ENCODE measurements at places on chromosomes 13 and 19.

DNA sequence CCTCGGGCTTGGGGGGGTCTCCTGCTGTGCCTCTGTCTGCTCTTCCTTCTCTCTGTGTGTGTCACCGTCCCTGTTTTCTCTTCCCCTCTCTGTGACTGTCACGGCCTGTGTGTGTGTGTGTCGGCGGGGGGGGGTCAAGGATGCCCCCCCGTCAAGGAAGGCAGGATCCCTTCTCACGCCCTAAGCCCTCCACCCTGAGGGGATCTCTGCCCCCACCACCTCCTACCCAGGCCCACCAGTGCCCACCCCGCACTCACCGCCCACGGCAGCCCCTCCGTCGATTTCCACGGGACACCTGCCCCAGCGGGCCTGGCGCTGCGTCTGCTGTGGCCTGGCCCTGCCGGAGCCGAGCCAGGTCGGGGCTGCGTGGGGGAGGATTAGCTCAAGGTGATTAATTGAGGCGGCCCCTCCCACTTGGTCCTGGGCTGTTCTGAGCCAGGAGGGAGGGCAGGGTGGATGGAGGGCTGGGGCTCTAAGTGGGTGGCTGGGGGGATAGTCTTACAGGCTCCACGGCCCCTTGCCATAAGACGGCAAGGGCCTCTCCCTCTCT is at the start of gene RAX2:
Gene RAX2 (minus strand): TSS at position 323 of the 550 bp plus-strand sequence. CDS start 486 bp downstream, outside the sequence.
- no peak for DNase-seq

DNA sequence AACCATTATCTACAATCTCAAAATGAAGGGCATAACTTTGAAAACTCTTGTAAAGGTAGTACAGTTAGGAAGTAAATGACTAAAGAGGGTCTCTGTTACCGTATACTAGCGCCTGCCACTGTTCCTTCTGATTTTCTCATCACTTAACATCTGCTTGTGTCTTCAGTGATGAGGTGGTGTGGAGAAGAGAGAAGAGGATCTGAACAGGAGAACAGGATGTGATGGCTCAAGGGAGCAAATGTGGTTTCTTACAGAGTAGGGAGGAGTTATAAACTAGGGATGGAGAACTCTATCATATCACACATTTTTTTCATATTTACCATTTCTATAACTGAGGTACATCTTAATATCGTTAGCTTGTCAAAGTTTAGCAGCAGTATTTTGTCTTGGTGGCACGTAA is 1.1 kb downstream of the KCTD4 start:
- no peak for DNase-seq

DNA sequence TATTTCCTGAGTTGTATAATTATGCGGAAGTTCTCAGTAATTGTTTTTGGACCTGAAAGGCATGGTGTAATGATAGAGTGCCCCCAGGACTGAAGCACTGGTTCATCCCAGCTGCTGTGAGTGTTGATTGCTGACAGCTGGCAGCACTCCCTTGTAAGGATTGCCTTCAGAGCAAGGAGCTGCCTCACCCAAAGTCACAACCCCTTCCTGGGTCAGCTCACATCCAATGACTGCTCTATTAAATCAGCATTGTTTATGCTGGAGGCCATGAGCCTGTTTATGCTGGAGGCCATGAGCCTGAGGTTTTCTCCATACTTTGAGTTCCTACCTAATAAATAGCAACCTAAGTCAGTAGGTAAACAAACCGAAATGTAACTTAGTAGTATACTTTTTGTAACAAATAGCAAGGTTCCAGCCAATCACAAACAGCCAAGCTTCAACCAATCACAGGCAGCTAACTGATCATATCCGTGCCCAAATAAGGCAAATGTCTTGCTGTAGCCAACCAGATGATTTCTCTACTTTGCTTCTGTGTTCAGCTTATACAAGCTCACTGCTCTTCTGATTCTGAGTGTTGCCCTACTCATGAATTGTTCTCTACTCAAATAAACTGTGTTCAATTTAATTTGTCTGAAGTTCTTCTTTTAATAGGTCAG is 11.7 kb upstream of the SPACA6 start:
- DNase-seq = no peak

DNA sequence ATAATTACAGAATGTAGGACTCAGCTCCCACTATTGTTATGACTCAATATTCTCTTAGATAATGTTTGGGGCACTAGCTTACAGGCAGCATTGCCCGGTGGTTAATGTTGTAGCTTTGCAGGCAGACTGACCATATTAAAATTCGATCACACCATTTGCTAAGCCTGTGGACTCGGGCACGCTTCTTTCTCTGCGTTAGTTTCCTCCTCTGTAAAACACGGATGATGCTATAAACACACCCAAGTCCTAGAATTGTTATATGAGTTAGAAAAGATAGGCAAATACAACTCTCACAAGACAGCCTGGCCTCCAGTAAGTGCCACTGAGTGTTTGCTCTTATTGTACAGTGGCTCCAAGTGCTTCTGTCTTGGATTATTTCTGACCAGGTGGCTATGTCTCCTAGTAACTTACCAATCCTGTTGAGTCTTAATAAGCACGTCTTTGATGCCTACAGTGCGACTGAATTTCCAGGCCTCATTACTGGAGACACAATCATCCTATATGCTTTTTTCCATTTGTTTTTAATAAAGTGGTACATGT is 50.0 kb upstream of the ALOX5AP start:
- no peak for DNase-seq

DNA sequence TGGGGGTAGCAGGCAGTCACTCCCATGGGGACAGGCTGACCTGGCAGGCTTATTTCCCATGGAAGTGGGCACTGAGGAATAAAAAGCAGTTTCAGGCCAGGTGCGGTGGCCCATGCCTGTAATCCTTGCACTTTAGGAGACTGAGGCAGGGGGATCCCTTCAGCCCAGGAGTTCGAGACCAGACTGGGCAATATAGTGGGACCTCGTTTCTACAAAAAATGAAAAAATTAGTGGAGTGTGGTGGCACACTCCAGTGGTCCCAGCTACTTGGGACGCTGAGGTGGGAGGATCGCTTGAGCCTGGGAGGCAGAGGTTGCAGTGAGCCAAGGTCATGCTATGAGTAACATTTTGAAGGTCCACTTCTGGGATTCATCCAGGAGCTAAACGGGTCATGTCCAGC is 6.0 kb downstream of the GJB2 start:
- DNase-seq = no peak

DNA sequence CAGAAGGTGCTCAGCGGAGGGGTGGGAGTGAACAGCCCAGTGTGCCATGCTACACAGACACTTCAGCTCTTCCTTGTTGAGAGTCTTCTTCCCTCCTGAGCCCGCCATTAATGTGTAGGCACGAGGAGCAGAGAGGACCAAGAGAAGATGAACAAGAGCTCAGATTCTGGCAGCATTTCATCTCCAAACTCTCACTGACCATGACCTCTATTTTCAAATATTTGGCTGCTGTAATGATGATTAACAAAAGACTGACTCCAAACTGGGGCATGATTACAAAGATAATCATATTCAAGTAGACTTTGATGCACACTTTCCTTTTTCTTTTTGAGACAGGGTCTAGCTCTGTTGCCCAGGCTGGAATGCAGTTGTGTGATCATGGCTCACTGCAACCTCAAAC is 236.5 kb downstream of the DCLK1 start:
- no peak for DNase-seq

DNA sequence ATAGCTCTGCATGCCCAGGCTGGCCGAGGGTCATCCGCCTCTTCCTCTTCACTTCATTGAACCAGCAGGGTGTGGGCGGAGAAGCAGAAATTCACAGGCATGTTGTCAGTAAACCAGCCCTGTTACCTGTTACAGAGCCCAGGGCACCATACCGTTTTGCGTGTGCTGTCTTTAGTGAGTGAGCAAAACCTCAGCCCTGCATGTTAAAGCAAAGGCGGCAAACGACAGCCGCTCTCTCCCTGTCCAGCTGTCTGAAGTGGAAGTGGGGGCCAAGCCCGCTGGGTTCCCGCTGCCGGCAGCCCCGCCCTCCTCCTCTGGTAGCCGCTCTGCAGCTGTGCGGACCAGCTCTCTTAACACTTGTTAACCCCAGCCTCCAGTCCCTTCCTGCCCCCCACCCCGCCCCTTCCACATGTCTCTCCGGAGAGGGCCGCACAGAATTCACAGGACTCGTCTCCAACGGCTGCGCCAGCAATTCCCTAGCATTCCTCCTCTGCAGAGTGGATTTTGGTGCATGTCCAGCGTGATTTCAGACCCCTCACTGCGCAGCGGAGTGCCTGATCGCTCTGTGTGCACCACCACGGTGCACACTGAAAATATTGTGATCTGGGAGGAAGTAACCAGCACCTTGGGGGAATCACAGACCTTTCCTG is 12.7 kb downstream of the KLHL26 start:
- DNase-seq = no peak

- no peak for DNase-seq
Measured at GRCh38 chr13:26943748-26944147, 183.2 kb upstream of the GPR12 start.

- no peak for DNase-seq
Measured at GRCh38 chr13:61852116-61852619, 436.5 kb upstream of the PCDH20 start.

DNA sequence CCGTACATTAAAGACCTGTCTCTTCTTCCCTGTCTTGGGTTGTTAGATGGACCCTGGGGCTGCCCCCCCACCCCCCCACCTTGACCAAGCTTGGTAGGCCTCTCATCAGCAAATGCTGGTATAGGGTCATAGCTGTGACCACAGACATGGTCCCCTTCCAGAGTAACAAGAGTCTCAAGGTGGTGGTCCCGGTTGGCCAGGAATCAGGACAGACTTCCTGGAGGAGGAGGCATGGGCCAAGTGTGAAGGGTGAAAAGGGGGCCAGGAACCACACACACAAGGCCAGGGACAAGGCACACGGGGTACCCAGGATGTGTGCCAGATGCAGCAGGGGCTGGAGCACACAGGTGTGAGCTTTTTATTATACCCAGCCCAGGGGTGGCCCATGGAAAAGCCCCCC is 1.1 kb upstream of the MRI1 start:
- no peak for DNase-seq

DNA sequence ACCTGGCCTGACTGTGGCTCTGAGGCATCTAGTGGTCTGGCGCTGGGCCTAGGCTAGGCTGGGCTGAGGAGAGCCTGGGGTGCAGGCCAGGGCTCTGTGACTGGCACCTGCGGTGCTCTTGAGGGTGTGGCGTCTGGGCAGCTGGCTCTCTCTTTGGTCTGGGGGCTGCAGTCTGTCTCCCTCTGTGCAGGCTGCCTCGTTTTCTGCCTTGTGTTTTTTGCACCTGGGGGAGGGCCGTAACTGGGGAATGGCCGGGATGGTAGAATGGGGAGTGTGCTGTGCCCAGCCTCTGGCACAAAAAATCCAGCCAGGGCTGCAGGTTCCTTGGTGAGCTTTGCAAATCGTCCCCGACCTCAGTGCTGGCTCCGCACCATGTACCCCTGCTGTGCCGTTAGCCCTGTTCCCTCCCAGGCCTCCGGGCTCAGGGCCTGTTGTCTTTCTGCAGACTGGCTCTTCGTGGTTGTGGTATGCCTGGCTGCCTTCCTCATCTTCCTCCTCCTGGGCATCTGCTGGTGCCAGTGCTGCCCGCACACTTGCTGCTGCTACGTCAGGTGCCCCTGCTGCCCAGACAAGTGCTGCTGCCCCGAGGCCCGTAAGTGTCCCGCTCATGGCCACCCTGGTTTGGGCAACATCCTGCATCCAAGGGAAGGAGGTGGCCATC is 6.5 kb upstream of the USF2 start:
- DNase-seq = no peak

- no peak for DNase-seq
Measured at GRCh38 chr13:100674572-100674871, at the start of gene TMTC4. TSS of gene TMTC4 (minus strand) at chr13:100674795. CDS start at chr13:100670362, 4,433 bp downstream.

DNA sequence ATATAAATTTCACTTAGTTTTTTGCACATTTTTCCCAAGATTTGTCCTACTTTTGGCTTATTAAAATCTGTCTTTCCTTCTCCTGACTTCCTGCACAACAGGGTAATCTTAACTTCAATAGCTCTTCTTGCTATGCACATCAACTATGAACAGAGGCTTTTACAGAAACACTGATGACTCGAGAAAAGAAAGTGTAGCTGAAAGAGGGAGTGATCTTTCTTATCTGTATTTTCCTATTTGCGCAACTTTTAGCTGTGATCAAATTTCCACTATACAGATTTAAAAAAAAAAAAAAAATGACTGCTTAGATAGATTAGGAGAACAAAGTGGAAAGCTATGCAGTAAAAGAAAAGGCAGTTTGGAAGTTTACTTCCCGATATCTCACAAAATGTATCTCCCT is 406.9 kb downstream of the LIG4 start:
- no peak for DNase-seq
